Panc1 (cell line): ENCODE measurements at places on chromosomes 6 and 20. TPM values are rescaled to one million over a fixed set of nuclear protein-coding genes. Genes with fewer than 3 reads are reported as not detected.

DNA sequence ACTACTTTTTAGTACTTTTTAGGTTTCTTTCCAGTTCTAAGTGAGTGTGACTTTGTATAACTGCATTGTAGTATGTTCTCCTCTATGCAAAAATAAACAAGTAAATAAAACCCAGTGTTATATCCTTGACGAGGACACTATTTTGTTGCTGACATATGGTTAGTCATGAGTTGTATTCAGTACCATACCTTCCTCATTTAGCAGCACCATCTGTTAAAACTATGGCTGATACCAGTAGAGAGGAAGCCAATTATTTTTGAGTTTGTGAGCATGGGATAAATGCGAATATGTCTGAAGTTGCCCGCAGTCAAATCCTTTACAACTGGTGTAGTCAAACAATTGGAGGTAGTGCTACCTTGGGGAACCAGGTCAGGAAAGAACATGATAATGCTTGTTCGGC, 74.1 kb downstream of the CDKAL1 start:
- no peak for DNase-seq
- no peak overlapping the region for H3K27ac ChIP-seq
- no peaks in the 10 kb centered on the region for H3K27me3 ChIP-seq
- H3K36me3 ChIP-seq, result no peaks in the 10 kb centered on the region; the same call in 1 of the 2 replicates
- H3K4me3 ChIP-seq, result no peak overlapping the region

GRCh38 chr6:12047304-12047703, 35.2 kb downstream of the HIVEP1 start:
- no peaks in the 10 kb centered on the region for H3K27me3 ChIP-seq

DNA sequence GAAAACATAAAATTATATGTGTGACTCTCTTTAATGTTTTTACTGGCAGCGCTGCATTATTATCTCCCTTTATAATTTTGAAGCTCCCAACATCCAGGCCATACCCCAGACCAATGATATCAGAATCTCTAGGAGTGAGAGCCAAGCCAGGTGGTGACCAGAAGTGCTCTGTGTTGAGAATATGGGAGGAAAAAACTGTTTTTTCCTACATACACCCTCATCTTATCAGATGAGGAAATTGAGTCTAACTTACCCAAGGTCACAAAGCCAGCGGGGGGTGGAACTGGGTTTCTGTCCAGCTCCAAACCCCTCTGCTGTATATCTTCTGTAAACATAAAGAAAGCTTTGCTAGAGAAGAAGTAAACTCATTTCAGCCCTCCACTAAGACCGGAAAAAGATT, 42.5 kb downstream of the LY86 start:
- DNase-seq, result no peak
- peaks cover 9% of the 10 kb centered on the region for H3K27me3 ChIP-seq
- no peaks in the 10 kb centered on the region for H3K4me1 ChIP-seq
- no peak overlapping the region for H3K4me3 ChIP-seq
- H3K36me3 ChIP-seq, result no peaks in the 10 kb centered on the region

DNA sequence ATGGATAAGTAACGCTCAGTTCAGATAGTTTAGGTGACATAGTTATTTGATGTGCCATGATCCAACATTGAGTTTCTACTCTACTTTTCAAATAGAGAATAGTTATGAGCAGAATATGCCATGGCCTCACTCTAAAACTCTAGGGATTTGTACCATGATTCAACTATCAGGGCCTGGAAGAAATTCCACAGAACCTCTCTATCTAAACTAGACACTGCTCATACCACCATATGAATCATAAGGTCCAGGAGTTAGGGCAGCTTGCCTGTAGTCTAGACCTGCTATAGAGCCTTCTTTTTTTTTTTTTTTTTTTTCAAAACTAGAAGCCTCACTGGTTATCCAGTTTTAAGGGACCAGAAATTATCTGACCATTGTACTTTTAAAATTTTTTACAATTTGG, 571.8 kb upstream of the IMPG1 start:
- H3K27me3 ChIP-seq, result no peaks in the 10 kb centered on the region
- no peak overlapping the region for H3K27ac ChIP-seq
- no peaks in the 10 kb centered on the region for H3K4me1 ChIP-seq
- no peaks in the 10 kb centered on the region for H3K36me3 ChIP-seq

DNA sequence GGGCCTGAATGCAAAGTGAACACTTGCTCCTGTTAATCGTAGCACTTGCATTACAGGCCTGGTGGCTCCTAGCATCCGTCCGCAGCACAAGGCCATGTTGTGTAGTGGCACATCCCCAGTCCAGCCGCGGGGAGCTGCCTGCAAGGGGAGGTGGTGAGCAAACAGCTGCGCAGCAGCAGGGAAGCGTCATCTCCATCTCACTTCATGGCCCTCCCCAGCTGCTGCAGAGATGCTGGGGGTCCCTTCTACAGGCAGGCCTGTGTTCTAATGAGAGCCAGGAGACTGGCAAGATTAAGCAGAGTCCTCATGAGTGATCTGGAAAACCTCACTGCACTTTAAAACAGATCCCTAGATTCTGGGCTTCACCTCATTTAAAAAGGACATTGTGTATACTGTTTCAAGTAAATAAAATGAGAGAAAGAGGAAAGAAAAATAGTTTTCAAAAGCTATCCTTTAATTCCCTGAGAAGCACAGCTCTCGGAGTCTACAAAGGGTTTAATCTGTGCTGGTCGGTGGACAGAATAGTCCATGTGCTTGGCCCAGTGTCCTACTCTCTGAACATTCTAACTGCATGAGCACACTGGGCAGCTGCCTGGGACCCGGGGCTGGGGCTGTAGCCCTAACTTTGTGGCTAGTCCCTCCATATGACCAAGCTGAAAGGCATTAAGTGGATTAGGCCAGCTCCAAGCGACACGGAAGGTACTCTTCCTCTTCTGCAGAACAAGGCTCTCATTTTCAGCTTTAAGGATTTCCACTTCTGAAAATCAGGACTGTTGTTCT, 125.8 kb downstream of the LY86 start:
- no peaks in the 10 kb centered on the region for H3K4me1 ChIP-seq
- no peaks in the 10 kb centered on the region for H3K27me3 ChIP-seq

DNA sequence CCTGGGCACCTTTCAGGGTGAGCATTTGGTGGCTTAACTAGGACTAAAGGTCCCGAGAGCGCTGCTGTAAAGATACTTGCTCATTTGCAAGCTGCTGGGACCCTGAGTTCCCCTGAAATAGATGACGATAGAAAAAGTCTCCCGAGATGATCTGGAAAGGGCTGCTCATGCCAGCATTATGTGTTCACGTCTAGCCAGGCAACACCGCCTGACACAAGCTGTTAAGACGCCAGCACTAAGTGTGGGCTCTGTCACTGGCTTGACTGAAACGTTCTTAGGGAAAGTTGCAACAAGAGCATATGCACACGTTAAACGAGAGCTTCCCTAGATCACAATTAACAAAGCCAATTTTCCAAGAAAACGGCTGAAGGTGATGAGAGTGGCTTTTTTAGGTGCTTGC, 113.7 kb downstream of the SLC23A2 start:
- H3K4me3 ChIP-seq, result no peak overlapping the region
- H3K36me3 ChIP-seq, result peaks cover 3% of the 10 kb centered on the region; the same call in 1 of the 2 replicates
- no peak for DNase-seq
- H3K27me3 ChIP-seq, result no peaks in the 10 kb centered on the region
- no peaks in the 10 kb centered on the region for H3K4me1 ChIP-seq

Gene SRSF12
- total RNA-seq, result 0.28 TPM

Gene PRICKLE4
- total RNA-seq, result 1.6 TPM

Gene EPPIN
- total RNA-seq, result not detected

Gene SEC63
- total RNA-seq, result 172 TPM

Gene BPIFB2
- not detected for total RNA-seq
